Hippocampal formation (tissue), 2 donors: ENCODE measurements at places on chromosomes 7 and 10.
A peak's percentile ranks its signal among the peaks of the same experiment; 100 is the strongest.

- no peak for DNase-seq
These were observed 984 bp upstream of the IKZF1 start for GRCh38 chr7:50303335-50304128.

GRCh38 chr10:96038476-96039387 lies 4.7 kb upstream of the CCNJ start:
- no peak for DNase-seq

DNA sequence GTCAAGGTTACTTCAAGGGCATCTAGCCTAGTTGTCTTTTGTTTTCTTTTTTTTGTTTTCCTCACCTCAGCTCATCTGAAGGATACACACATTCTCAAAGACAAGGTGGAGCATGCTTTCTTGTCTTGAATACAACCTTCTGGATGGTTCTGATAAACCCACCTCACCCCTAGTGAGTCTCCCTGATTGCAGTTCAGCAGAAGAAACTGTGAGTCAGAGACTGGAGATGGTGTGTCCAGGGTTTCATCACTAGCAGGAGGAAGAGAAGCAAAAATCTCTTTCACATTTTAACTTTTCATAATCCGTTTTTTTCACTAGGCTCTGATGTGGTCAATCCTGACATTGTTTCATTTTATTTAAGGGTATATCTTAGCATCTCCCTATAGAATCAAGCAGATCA lies 143.0 kb upstream of the NRBF2 start:
- no peak for DNase-seq

DNA sequence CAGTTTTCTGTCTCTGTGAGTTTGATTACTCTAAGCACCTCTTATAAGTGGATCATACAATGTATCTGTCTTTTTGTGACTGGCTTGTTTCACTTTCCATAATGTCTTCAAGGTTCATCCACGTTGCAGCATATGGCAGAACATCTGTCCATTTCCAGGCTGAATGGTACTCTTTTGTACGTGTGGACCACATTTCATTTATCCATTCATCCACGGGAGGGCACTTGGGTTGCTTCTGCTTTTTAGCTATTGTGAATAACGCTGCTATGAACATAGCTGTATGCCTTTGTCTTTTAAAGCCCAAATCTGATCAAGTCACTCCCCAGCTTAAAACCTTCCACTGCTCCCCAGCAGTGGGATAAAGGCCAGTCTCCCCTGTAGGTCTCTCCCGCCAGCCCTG lies 31.5 kb downstream of the EGFR start:
- peak; percentile 23 for DNase-seq

DNA sequence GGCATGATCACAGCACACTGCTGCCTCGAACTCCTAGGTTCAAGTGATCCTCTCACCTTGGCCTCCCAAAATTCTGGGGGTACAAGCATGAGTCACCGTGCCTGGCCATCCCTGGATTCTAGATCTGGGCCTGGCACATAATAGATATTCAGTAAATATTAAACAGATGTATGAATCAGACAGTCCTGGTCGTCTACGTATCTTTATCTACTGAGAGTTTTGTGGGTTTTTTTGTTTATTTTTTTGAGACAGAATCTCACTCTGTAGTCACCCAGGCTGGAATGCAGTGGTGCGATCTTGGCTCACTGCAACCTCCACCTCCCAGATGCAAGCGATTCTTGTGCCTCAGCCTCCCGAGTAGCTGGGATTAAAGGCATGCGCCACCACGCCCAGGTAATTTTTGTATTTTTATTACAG lies 24.3 kb upstream of the ITGB1 start:
- no peak for DNase-seq

GRCh38 chr10:84335516-84335915 lies 7.1 kb downstream of the CCSER2 start:
- no peak for DNase-seq

DNA sequence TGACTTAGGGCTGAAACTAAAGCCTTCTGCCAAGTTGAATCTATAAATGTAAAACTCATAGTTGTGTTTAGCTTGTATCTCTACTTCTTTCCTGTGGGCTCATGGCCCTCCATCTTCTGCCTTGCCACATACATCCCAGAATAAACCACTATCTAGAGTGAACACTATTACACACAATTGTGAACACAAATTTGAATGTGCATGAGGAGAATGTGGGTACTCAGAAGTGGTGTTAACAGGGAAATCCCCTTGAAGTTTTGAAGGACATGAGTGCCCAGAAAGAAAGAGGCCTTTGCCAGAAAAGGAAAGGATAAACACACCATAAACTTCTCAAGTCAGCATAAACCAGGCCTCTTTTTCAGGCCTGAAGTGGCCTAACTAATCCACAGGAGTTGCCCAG lies 20.2 kb upstream of the CCNJ start:
- no peak for DNase-seq

DNA sequence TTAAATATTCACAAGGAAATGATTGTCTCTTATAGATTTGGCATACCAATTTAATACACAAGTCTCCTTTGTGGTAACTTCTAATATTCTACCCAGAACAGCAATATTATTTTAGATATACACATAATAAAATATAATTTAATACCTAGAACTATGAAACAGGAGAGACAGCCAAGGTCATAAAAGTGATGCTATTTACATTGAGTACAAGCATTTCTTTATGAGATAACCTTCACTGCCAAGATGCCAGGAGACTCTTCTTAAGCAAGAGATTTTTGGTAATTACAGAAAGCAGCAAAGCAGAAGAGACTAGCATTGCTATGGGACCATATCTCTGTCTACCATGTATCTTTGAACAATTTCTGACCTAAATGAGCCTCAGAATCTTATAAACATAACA lies 764.6 kb upstream of the GHITM start:
- no peak for DNase-seq

DNA sequence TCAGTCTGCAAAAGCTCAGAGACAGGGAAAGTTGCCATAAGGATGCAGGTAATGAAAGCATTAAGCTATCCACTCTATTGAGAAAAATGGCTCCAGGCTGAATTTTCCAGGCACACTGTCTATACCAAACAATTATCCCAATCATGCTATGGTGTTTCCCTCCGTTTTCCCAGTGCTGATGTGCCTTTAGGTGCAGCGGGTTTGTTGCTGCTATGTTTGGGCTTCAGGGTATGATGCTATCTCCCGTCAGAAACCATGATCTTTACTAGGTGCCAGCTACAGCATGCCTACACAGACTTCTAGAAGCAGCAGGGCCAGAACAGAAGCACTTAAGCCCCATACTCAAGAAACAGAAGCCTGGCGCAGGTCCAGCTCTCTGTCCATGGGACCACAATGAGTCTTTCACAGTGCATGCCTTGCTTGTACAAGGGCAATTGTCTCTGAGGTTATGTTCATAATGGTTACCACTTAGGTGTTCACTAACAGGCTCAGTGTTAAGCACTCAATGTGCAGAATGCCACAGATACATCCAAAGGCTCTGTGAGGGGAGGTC lies 19.4 kb downstream of the STEAP1B start:
- DNase-seq = no peak

GRCh38 chr7:98855610-98856422 lies 14.0 kb downstream of the TMEM130 start:
- no peak for DNase-seq

DNA sequence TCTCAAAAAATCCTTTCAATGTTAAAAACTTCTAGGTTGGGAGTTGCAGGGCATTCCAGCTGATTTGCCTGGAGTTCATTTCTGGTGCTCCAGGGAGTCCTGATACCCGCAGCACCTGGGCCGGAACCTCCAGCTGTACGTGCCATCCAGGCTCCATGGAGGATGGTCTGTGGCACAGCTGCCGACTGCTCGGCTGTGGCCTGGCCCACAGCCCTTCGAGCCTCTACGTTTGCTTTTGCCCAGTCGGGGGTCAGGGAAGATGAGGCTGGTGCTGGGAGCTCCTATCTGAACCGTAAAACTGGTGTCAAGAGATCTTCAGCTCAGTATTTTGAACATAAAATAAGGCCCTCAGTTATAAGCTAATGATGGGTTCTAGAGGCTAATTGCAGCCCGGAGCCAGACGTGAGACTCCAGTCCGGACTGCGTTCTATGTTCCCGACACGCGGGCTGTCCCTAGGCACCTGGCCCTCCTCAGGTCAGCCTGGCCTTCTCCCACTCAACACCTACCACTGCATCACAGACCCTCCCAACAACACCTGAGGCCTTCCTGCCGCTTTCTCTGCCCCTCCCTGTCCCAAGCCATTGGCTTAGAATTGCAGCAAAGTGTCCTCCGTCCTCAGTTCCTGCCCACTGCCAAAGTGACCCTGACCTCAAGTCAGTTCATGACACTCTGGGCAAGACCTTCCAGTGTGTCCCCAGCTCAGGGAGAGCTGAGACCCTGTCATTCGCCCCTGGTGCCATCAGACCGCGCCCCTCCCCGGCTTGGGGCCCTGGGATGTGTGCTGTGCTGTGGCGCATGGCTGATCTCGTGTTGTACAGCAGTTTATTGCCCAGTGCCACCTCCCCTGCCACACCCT lies 64.2 kb upstream of the DNAJB6 start:
- no peak for DNase-seq

GRCh38 chr7:36486336-36486735 lies 96.7 kb downstream of the ANLN start:
- DNase-seq = peak; percentile 33

GRCh38 chr10:1158066-1158465 lies 101.9 kb downstream of the WDR37 start:
- no peak for DNase-seq

- no peak for DNase-seq
These were observed 349.5 kb upstream of the NFE2L3 start for GRCh38 chr7:25802473-25802872.

DNA sequence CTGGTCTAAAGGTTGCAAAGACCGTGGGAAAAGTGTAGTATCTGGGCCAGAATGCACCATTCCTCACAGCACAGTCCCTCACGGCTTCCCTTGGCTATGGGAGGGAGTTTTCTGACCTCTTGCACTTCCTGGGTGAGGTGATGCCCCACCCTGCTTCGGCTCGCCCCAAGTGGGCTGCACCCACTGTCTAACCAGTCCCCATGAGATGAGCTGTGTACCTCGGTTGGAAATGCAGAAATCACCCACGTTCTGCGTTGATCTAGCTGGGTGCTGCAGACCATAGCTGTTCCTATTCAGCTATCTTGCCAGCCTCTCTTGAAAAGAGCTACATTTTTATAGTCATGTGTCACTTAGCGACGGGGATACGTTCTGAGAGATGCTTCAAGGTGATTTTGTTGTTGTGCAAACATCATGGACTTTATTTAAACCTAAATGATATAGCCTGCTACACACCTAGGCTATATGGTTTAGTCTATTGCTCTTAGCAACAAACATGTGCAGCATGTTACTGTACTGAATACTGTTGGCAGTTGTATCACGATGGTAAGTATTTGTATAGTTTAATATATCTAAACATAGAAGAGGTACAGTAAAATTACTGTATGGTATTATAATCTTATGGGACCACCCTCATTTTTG lies 120.0 kb downstream of the PPP1R9A start:
- no peak for DNase-seq

- DNase-seq = no peak
These were observed 32.2 kb upstream of the ZFAND2A start for GRCh38 chr7:1192171-1192676.

DNA sequence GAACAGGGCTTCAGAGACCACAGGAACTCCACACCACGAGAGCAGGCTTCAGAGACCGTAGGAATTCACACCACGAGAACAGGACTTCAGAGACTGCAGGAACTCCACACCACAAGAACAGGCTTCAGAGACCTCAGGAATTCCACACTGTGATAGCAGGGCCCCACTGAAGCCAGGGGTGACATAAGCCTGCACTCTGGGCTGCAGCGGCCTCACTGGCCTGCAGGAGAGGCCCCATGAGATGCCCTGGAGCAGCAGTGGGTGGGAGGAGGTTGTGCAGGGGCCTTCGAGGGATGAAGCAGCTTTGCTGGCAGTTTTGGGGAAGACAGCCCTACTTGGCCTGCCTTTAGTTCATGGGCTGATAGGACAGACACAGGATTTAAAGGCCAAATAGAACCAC lies 614.7 kb downstream of the PTPRN2 start:
- no peak for DNase-seq

GRCh38 chr10:100370714-100371481 lies 23.9 kb downstream of the SCD start:
- peak; percentile 84 for DNase-seq

- DNase-seq = no peak
These were observed 64.7 kb upstream of the TNRC18 start for GRCh38 chr7:5488286-5488878.

DNA sequence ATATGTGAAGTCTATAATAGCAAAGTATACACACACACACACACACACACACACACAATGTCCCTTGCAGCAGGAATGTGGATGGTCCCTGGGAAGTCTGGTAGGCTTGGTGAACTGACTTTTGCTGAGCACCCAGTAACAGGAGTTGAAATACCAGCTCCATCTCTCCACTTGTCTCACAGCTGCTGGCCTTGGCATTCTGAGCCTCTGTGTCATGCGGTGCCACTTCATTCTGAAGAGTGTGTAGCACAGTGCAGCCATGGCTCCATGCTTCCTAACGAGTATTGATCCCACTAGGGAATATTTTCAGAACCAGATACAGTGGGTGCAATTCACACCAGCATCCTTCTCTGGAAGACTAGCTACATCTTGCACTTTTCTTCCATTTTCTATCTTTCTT lies 192.4 kb downstream of the ADARB2 start:
- DNase-seq = no peak

GRCh38 chr7:83952236-83952635 lies 242.4 kb downstream of the SEMA3A start:
- no peak for DNase-seq

- no peak for DNase-seq
These were observed 32.1 kb downstream of the TMEM60 start for GRCh38 chr7:77765906-77766800.
